ENCODE measurements at places on chromosomes 1 and 21. TPM values are rescaled to one million over a fixed set of nuclear protein-coding genes. Genes with fewer than 3 reads are reported as not detected.

The PGLYRP3 gene
- not detected for total RNA-seq

- DNase-seq: no peak
These were observed 390.3 kb upstream of the NFIA start for GRCh38 chr1:60692031-60692430.

GRCh38 chr1:107529511-107530149 is 388.8 kb downstream of the NTNG1 start:
- DNase-seq: peak; percentile 77

DNA sequence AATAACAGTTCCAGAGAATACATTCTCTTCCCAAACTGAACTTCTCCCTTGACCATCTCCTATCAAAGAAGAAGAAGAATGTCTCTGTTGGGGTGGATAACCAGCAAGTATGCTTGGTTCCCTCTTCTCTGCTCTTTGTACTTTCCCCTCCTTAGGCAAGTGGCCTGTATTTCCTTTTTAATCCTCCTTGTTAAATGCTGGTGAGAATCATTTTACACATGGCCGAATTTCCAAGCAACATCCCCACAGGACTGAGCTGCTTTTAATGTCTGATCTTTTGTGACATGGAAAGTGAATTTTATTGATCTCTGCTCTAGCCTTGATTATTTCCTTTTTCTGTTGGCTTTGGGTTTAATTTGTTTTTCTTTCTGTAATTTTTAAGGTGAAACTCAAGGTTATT is 336.7 kb downstream of the DUSP10 start:
- DNase-seq: no peak
